Retina (tissue), 1 donor: ENCODE measurements at places on chromosomes 5 and 9.

- DNase-seq: peak; percentile 87
These were observed 727 bp downstream of the SMAD5 start for GRCh38 chr5:136133222-136133921.

GRCh38 chr9:12266758-12267157 lies 426.4 kb upstream of the TYRP1 start:
- no peak for DNase-seq

- no peak for DNase-seq
These were observed 11.9 kb downstream of the CCDC180 start for GRCh38 chr9:97319395-97319794.

- no peak for DNase-seq
These were observed 286.3 kb upstream of the PAPPA start for GRCh38 chr9:115867326-115867725.

GRCh38 chr5:172868436-172868923 lies 34.4 kb downstream of the ERGIC1 start:
- no peak for DNase-seq

- no peak for DNase-seq
These were observed 19.7 kb downstream of the CPEB4 start for GRCh38 chr5:173907686-173908371.

DNA sequence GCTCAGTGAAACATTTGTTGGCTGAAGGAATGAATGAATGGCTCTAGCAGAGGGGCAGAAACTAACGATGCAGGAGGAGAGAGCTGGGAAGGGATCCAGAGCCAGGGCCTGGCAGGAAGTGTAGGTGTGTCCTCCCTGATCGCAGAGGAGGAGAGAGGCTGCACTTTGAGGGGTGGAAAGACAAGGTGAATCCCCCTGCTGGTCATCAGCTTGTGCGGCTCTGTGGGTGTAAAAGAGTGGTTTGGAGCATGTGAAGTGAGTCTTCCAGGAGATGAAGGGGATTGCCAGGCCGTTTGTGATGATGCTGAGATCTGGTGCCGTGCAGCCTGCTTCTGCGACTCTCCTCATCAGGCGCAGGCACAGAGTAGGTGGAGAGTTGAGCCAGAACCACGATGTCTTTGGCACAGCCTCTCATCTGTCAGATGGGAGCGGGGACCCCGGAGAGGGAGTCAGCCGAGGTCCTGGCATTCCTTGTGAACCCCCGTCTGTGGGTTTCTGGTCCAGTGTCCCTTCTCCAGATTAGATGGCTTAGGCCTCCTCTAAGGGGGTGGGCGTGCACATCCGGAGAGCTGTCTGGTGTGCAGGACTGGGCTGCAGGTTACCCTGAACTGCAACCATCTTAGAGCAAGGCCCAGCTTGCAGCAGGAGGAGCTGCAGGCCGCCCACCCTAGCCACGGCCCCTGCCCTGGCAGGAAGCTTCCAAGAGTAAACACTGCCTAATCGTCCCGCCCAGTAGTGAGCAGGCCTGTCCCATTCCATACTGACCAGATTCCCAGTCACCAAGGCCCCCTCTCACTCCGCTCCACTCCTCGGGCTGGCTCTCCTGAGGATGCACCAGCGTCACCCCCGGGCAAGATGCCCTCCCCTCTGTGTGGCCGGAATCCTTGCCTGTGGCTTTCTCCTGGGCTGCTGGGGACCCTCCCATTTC lies at the start of gene ADAMTS13:
Gene ADAMTS13, plus strand, starts transcription at position 753 of the 928 bp plus-strand sequence. Its CDS starts 77 bp downstream, at position 830.
- DNase-seq: no peak

DNA sequence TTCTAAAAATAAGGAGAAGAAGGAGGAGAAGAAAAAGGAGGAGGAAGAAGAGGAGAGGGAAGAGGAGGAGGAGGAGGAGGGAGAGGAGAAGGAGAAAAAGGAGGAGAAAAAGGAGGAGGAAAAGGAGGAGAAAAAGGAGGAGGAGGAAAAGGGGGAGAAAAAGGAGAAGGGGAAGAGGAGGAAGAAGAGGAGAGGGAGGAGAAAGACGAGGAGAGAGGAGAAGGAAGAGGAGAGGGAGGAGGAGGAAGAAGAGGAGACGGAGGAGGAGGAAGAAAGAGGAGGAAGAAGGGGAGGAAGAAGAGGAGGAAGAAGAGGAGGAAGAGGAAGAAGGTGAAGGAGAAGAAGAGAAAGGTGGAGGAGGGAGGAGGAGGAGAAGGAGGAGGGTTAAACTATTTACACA lies 210.2 kb upstream of the TRPM3 start:
- DNase-seq: no peak

DNA sequence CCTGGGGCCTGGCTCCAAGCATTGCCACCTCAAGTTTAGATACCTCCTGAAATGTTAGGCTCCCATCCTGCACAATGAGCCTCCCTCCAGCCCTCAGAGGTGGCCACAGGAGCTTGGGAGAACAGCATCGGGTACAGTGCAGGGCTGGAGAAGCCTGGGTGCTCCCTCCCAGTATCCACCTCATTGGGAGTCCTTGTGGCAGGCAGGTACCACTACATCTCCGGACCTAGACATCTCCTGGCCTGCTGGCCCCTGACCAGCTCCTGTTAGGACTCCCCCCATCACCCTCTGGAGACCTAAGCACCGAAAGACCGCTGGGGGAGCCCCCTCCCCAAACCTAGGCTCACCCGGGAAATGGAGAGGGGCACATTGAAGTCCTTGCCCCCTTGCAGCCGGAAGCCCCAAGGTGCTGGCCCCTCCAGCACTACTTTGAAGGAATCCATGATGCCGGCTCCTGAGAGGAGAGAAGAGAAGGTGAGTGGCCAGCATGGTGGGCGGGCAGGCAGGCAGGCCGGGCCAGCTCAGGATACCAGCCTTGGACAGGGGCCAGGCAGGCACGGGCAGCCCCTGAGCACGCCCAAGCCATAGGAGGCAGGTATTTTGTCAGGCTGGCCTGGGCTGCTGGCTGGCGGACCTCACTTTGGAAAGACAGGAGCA lies 1.2 kb downstream of the PDLIM7 start:
- DNase-seq: no peak

GRCh38 chr5:109853377-109853776 lies 163.7 kb downstream of the MAN2A1 start:
- no peak for DNase-seq

GRCh38 chr5:170630226-170630625 lies 126.4 kb downstream of the KCNIP1 start:
- DNase-seq: no peak

DNA sequence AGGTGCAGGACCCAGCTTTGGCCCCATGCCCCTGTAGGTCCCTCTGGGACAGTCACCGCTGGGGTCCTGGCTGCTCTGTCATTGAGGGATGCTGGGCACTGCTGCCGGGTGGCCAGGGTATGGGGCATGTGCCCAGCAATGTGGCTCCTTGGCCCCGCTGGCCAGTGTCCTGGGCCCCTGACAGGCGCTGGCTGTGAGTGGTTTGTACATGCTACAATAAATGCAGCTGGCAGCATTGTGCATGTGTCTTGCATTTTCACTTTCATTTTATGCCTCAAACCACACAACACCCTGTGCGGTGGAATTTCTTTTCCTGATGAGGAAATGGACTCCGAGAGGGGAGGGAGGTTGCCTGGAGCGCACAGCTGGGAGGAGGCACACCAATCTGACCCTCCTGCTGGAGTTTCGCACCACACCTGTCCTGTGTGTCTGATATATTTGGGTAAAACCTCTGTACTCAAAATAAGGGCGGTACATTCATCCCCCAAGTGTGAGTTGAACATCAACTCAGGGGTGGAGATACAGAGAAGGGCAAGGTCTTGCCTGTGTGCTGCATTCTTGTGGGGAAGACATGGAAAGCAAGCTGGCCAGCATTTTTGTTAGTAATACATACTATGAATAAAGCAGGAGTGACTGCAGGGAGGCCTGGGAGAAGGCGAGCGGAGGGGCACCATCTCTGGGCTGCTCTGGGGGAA lies 11.7 kb downstream of the TSPAN17 start:
- no peak for DNase-seq

GRCh38 chr9:33128570-33128969 lies 38.6 kb downstream of the B4GALT1 start:
- no peak for DNase-seq
